ENCODE measurements at places on chromosomes 6 and 20.

DNA sequence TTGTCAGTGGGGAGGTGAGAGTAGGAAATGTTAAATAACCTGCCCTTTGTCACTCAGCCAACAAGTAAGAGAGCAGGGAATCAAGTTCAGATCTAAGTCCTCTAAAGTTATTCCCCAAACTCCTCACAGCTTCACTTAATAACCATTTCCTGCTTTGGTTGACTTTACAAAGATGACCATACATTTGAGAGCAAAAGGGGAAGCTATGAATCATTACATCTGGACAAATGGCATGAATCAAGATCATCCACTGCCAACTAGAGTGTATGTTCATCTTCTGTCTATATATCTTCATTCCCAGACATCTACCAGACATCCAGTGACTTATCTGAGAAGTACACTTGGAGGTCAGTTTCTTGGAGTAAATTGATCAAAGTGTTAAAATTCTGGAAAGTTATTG, 15.1 kb upstream of the HIVEP2 start:
- DNase-seq = no peak

DNA sequence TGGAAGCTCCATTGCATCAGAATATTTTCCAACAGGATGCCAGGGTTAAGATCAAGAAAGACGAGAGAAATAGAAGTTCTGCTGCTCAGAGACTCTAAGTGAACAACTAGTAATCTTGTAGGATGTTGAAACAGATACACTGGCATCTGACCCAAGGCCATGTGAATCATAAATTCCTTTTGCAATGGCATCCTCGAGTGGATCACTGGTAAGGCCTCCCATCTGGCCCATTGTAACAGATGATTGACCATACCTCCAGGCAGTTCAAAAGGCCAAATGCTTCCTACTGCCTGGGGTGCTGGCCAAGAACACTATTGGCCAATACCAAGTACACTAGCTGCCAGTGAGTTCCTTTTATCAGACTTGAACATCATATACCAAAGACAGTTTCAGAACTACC, 9.9 kb upstream of the SLC17A3 start:
- DNase-seq = no peak

DNA sequence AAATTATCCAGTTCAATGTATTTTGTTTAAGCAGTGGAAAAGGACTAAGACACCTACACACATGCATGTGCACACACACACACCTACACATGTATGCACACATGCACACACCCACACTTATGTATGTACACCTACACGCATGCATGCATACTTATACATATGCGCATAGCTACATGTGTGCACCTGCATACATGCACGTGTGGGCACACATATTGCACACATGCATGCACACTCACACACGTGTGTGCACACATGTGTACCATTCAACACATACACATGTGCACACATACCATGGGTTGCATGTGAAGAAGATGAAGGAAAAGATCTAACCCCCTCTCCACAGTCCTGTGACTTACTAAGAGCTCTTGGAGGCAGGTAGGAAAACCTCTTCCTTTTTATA, 122.0 kb upstream of the MAFB start:
- no peak for DNase-seq

DNA sequence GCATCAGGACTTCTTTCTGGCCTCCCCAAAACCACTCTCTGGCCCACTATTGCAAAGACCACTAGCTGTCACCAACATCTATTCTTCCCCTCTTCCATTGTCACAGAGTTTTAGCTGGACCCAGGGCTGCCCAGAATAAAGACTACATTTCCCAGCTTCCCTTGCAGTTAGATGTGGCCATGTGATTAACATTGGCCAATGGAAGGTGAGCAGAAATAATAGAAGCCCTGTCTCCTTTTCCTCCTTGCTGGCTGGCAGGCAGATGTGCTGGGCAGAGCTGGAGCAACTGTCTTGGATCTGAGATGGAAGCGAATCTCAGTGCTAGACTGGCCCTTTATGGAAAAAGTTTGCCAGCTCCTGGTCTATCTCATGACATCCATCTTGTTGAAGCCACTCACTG, 97.0 kb downstream of the KCNB1 start:
- no peak for DNase-seq

DNA sequence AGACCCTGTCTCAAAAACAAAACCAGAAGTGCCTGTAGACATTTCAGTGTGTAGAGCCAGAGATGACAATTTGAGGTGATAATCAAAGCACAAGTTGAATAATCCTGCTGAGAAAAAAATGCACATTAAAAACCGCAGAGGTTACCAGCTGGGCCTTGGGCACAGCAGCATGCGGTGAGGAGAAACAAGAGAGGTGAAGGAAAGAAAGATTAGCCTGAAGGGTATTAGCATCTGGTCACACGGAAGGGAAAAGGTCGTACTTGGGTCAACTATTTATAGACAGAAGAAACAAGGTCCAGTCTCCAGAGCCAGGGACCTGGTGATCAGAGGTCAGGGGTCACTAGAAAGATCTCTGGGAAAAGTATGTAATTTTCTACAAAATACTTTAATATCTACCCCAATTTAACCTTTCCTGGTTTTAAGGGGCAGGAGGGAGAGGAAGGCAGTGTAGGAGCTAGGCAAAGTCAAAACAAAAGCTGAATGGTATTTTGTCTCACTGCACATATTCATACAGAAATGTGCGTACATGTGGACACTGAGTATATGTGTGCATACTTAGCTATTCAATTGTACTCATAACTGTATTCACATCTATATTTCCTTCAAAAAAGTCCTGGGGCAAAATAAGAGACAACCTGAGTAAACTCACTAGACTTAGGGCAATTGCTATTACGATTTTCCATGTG, 10.1 kb downstream of the MAP7 start:
- DNase-seq = no peak

DNA sequence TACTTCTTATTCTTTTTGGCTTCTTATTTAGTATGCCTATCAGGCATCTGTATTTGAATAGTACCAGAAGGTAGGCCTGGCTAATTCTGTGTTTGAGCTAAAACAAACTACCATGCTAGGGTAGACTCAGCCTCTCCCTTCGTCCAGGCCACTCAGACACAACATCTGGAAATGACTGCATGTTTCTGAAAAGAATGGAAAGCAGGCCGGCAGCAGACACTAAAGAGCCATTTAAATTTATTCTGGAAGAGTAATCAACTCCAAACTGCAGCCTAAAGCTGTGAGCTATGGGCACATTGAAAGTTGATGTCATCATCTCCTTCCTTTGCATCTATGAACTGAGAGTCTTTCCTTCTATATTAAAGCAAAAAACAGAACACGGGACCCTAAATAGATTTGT, 70.9 kb upstream of the SAMD5 start:
- no peak for DNase-seq

GRCh38 chr6:37171201-37171969, 1.4 kb downstream of the PIM1 start:
- DNase-seq = peak; percentile 53

- DNase-seq = no peak
Measured at GRCh38 chr6:167464177-167464576, 139.3 kb downstream of the TTLL2 start.

GRCh38 chr6:10809098-10809497, 29.2 kb downstream of the MAK start:
- no peak for DNase-seq

DNA sequence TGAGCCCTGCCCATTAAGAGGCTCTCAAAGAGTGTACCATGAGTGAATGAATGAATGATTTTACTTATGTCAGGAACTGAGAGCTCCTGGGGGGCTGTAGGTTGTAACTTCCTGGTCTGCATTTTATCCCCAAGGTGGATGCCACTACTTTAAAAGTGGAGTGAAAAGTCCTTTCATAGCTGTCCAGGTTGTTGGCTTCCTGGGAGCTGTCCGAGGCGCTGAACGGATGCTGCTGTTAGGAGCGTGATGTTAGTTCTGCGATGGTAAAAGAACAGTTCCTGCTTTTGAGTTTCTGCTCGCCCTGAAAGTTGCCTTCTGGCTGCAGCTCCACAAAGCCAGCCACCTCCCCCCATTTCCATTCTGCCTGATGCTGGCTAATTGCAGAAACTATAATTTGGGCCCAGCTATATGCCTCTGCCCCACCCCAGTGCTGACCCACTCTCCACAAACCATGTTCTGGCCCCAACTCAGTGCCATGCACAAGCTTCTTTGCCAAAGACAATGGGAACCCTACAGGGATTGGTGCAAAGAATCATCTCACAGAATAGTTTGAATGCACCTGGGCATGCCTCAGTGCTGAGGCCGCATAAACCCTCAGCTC, 330.9 kb upstream of the CDH4 start:
- no peak for DNase-seq

GRCh38 chr20:63293871-63294535, 1.0 kb downstream of the COL20A1 start:
- no peak for DNase-seq

GRCh38 chr6:150048099-150048498, 20.8 kb downstream of the ULBP3 start:
- DNase-seq = no peak

DNA sequence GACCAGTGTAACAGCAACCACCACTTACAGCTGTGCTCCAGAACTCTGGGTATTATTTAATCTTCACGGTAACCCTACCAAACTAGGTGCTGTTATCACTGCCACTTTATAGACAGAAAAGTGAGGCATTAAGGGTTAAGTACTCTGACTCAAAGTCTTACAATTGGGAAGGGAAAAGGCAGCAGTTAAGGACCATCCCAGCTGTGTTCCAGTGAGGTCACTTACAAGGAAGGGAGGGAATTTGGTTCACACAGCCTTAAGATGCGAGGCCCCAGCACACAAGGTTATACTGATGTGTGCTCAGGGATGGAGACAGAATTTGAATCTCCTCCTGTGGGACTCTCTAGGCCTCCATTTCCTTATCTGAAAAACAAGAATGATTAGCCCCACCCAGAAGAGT, 46.7 kb downstream of the TRERF1 start:
- no peak for DNase-seq

- no peak for DNase-seq
Measured at GRCh38 chr6:116247285-116247684, 6.6 kb downstream of the TSPYL4 start.

DNA sequence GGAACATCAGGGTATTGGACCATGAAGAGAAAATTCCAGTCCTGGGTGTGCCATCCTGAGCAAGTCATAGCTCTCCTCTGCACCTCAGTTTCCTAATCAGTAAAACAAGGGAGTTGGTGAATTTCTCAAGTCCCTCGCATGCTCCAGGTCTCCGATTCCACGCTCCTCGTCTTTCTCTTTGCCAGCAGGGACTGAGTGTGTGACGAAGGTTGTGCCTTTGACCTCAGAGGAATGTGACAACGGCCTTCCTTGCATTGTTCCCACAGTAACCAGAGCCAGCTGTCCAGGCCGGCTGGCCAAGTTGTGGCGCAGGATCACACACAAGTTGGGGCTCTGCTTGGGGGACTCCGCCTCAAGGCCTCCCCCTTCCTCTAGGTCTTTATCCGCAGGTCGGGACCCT, 217.3 kb downstream of the ATXN1 start:
- no peak for DNase-seq

DNA sequence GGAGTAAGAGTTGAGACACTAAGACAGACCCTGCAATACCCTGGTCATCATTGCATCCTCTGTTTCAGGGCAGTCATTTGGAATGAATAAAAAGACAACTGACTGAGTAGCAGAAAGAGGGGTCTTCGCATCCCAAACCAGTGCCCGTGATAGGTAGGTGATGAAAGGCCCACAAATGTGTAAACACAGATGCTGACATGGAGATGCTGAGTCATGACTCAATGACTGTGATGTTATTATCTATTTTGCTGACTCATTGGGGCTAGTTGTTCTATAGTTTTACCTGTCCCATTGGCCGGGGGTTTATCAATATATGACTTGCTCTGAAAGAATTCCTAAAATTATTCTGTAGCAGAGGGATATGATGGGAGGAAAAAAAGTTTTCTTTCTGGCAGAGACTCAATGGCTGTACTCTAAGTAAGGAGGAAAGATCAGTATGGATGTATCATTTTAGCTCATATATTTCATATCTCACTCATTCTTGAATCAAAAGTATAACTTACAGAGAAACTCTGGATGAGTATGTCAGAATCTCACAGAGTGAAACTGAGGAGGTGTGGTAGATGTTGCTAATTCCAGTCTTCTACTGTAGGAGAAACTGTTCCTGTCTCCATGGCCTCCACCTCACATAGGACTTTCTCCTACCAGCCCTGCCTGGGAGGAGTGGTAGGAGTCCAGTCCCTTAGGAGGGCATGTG, 119.9 kb upstream of the PREP start:
- no peak for DNase-seq

DNA sequence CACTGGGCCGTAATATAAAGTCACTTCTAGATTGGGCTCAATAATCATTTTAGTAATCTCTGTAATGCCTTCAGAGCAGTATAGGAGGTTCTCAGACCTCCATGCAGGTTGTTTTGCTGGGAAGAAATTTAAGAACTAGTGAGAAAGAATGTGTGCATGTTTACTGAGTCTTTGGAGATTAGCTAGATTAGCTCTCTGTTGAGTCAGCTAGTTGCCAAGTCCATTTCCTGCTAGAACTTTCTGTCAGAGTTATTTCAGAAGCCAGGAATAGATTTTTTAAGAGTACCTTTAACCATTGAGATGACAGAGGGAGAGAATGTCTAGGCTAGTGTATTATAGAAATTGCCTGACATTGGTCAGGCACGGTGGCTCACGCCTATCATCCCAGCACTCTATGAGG, 33.3 kb downstream of the ORC3 start:
- no peak for DNase-seq

DNA sequence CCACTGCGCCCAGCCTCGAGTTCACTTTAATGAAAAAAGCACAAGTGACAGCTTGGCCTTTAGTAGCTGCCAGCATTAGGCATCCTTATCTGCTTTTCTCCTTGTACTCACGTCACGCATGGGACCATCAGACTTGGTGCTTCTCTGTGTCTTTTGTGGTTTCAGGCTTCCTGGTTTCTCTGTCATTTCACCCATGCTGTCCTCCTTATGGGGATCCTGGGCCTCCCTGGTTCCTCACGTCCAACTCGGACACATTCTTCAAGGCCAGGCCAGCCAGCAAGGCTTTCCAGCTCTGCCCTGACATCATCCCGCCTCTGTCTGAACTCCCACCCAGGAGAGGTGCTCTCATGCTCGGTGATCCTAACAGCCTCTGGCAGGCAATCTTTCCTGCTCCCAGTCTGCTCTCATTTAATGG, 83.2 kb downstream of the TIAM2 start:
- DNase-seq = no peak

DNA sequence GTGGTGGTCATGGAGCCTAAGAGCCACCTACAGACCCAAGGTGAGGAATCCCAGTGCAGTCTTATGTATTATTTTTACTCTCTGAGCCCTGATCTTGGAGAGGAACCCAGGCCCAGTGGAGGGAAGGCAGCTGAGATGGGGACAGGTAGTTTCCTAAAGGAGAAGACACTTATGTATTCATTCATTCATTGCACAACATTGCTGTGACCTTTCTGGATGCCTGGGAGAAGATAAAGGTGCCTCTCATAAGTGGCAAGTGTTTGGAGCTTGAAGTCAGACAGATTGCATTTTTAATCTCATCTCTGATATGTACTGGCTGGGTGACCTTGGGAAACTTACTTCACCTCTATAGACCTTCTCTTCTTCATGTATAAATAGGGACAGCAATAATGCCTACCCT, 111.1 kb downstream of the CEBPB start:
- no peak for DNase-seq

- DNase-seq = no peak
Measured at GRCh38 chr6:90040931-90041330, 146.7 kb downstream of the GJA10 start.

- DNase-seq = no peak
Measured at GRCh38 chr6:56890683-56891429, 64.1 kb upstream of the BEND6 start.

GRCh38 chr6:166325383-166326042, 16.8 kb downstream of the SFT2D1 start:
- DNase-seq = no peak

GRCh38 chr6:99602520-99603420, 3.9 kb upstream of the PRDM13 start:
- no peak for DNase-seq

- peak; percentile 58 for DNase-seq
Measured at GRCh38 chr6:33886673-33887144, 82.9 kb upstream of the MLN start.

Data from transverse colon (tissue), 4 donors.